NCI-H345 (cell line): ENCODE measurements at places on chromosomes 6 and 20.

- no peak for DNase-seq
These were observed 75.9 kb upstream of the LOC128125822 start for GRCh38 chr6:63496361-63496804.

GRCh38 chr6:113862112-113862511 is 5.0 kb downstream of the MARCKS start:
- no peak for DNase-seq

- peak; percentile 13 for DNase-seq
These were observed 268.8 kb downstream of the ARID1B start for GRCh38 chr6:157045831-157046454.

GRCh38 chr6:133136177-133136880 is 104.8 kb upstream of the EYA4 start:
- no peak for DNase-seq

DNA sequence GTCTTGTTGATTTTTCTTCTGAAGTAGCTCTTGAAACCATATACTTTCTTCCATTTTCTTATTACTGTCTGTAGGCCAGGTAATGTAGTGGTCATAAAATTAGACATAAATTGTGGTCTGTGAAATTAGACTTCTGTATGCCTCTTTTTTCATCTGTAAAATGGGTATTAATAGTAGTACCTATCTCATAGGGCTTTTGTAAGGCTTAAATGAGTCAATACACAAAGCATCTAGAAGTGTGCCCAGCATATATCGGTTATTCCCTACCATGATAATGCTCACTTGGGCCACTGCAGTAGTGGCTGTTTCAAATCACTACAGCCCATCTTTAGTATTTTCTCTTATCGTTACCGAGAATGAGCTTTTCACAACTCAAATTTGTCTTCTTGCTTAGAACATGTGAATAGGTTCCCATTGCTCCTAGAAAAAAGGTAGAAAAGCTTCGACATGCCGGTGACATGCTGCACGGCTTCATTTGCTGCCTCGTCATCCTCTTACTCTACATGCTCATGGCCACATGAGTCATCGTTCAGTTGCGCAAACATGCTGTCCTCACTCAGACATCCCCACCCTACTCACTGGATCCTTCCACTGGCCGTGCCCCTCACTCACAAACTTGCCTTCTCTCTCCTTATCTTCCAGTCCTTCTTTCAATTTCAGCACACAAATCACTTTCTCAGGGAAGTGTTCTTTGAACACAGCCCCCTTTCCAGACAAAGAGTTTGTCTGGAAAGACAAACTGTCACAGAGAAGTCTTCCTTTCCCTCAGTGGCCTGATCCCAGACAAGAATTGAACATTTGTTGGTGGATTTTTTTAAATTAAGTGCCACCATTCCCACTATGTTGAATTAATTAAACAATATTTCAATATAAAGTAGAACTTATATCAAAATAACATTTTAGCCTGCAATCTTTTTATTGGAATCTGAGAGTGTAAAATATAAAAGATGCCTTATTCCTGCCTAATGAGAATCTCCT is 32.2 kb upstream of the ERVFRD-1 start:
- DNase-seq = no peak
